ENCODE measurements at places on chromosomes 5 and 9.

DNA sequence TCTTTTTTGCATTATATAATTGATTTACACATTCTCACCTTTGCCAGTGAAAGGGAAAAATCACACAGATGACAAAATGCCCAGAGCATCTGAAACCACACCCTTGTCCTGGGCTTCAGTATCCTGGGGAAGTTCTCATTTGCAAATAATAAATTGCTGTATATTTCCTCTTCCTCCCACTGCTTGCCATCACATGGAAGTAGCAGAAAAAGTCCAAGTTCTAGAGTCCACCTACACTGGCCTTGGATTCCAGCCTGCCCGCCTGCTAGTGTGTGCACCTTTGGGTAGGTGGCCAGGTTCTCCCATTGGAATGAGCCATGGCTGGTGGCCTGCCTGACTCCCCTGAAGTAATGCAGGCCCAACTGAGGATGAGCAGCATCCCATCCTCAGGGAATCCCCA lies 149.4 kb downstream of the GADD45G start:
- no peak for DNase-seq

- DNase-seq: no peak
Observed at GRCh38 chr5:15901151-15901550, 278.4 kb downstream of the MARCHF11 start.

DNA sequence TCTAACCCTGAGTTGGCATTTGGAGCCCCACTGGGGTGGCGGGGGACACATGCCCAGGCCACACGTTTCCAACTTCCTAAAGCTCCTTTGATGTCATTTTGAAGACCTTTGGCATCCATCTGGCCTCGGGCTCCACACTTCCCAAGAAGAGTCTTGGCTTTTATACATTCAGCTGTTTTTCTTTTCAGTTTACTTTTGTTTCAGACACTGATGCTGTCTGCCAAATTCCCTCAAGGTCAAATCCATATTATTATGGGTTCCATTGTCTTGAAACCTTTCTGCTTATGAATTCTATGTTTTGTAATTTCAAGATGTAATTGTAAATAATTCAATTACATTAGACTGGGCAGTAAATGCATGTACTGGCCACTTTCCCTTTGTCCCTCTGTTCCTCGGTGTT lies 23.7 kb upstream of the NFIB start:
- DNase-seq: no peak

DNA sequence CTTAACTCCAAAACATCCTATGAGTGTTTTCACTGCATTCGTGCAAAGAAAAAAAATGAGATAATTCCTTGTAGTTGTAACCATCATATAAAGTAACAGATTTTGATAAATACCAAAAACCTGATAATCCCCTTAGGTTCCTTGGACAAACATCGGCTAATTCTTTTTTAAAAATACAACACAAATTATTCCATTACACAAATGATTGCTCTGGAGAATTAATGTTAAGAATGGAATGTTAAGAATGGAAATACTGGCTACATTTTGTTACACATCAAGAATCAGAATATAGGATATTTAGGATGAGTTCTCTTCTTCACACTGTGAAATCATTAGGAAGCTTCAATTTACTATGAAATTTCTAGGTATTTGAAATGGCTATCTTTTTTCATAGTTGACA lies 139.4 kb downstream of the LPAR1 start:
- no peak for DNase-seq

DNA sequence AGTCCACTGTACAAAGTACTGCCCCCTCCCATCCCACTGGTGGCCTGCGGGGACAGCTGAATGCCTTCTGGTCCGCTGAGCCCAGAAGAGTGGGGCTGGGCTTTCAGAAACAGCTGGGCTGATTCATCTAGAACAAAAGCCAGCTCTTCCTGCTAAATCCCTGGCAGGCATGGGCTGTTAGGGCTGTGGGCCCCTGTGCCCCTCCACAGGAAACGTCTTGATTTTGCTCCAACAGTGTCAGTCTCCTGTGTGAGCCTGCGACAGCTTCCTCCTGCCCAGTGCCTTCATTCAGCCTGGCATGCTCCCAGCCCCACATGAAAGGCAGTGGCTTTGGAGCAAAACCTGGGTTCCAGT lies 6.9 kb upstream of the GSN start:
- no peak for DNase-seq

- DNase-seq: no peak
Observed at GRCh38 chr9:91663858-91664257, 240.2 kb upstream of the NFIL3 start.

DNA sequence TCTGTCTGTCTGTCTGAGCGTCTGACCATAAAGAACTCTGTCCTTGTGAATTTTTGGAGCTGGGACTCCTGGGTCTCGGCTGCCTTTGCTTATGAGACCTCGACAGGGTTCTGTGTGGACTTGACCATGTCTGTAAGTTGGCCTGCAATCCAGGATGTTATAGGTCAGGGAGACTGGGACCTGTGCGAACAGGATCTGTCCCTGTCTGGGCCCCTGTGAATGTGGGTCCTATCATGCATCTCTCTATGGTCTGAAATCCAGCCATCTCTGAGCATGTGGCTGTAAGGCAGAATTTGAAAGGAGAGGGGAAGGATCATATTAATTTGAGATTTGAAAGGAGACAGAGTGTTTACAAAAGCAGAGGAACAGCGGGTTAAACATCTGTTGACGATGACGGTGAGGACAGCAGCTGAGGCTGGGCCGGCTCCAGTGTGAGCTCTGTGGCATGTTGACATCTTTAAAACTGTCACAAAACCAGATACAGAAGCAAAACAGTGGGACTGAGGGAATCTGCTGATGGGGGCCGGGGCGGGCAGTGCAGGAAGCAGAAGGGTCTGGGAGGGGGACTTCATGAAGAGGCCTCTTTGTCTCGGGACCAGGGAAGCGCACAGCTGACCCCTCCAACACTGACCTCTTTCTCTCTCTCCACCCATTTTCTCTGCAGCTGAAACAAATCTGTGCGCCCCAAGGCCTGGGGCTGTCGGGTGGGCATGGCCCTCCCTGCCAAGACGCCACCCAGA lies 19.1 kb upstream of the MVB12B start:
- DNase-seq: no peak

GRCh38 chr9:37215381-37215780 lies 95.0 kb downstream of the ZCCHC7 start:
- no peak for DNase-seq

DNA sequence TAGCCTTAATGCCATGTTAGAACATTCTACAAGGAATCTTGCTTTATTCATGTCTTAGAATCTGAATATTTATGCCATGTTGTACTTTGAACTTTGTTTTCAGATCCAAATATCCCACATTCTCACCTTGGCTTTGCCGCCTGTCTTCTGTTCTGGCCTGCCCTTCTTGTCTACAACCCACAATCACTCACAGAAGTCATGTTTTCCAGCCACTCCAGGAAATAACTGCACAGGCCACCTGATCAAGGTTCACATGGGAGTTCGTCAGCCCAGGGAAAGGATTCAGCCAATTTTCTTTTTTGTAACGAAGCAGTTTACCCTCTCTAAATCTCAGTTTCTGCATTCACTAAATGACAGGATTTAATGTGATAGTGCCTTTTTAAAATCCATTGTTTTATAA lies 70.5 kb downstream of the JAKMIP2 start:
- no peak for DNase-seq

DNA sequence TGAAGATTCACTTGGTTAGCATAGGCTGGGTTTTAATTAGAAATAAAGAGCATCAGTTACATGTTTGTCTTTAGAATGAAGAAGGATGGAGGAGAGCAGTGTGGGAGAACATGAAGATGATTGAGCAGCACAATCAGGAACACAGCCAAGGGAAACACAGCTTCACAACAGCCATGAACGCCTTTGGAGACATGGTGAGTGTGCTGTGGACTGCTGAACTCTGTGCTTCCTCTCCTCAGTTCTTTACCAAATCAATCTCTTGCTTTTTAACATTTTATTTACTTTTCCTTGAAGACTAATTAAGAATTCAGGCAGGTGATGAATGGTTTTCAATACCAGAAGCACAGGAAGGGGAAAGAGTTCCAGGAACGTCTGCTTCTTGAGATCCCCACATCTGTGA lies 38.2 kb upstream of the SPATA31E1 start:
- DNase-seq: no peak

GRCh38 chr9:75109210-75109839 lies 21.0 kb downstream of the OSTF1 start:
- no peak for DNase-seq

GRCh38 chr9:108478431-108479332 lies 377.1 kb downstream of the ACTL7B start:
- DNase-seq: no peak

GRCh38 chr5:61806491-61807020 lies 474.5 kb downstream of the ZSWIM6 start:
- no peak for DNase-seq

DNA sequence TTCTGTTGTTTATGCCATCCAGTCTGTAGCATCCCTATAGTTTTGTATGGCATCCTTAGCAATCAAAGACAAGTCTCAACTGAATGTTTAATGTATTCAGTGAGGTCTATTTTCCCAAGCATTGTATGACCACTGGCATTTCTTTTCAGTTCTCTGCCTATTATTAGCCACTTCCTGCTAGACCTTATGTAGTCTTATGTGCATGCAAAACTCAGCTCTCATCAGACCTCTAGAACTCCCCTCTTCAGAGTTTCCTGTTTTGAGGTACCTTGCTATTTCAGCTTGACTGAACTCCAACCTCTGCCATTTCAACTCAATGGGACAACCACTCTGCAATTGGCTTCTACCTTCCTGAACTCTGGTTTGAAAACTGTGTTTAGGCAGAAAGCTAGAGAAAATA lies 113.2 kb downstream of the SLC25A46 start:
- DNase-seq: no peak

GRCh38 chr9:14863402-14863801 lies 46.8 kb downstream of the FREM1 start:
- no peak for DNase-seq

GRCh38 chr5:153794327-153794726 lies 244.4 kb downstream of the FAM114A2 start:
- no peak for DNase-seq

Data from activated CD4-positive, alpha-beta T cell treated with anti-CD3 and anti-CD28 coated beads, Interleukin-2, amount 50 U/mL, for 24 hours (primary cell).